ENCODE measurements at places on chromosomes 11 and 22.

GRCh38 chr11:121559606-121560200 is 106.9 kb upstream of the SORL1-AS1 start:
- no peak for DNase-seq

GRCh38 chr11:83681031-83681781 is 395.0 kb upstream of the CCDC90B start:
- DNase-seq, result no peak

- no peak for DNase-seq
These were observed 331.1 kb upstream of the ARHGAP42 start for GRCh38 chr11:100356035-100356434.

DNA sequence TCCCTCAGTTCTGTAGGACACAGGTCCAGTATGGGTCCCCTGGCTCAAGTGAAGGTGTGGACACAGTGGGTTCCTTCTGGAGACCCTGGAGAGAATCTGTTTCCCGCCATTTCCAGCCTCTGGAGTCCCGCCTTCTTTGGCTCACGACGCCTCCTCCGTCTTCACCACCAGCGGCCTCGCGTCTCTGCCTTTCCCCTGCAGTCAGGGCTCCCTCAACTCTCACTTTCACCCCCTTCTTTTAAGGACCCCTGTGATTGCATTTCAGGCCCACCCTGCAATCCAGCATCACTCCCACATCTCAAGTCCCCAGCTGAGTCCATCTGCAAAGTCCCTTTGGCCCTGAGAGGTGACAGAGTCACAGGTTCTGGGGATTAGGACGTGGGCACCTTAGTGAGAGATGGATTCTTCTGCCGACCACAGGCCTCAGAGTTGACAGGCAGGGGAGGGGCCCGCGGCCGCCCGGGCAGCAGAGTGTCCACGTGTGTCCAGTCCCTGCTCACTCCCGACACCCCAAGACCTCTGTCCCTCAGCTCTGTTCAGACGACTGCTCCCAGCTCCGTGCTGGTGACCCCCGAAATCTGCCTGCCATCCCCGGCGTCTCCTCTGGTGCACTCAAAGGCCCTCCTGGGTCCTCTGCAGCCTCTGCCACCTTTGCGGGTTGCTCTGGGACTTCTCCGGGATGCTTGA is 36.9 kb upstream of the KRTAP5-7 start:
- DNase-seq, result no peak

All from NCI-H1436 treated with DMSO at 0.1 percent for 48 hours (cell line).